AG08396 (cell line): ENCODE measurements at places on chromosomes 11 and 22.

DNA sequence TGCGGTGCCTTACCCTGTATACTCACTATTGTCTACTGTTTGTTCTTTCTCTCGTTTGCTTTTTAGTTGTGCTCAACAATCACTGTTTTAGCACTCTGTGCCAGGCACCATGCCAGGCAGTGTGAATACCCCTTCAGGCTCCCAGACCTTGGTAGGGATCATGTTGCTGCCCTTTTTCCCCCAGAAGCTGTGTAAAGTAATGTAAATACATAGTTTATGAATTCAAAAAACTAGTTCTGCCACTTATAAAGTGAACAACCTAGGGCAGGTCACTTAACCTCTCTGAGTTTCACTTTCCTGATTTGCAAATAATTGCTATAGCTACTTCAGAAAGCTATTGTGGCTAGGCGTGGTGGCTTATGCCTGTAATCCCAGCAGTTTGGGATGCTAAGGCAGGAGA, 81.0 kb upstream of the CTSC start:
- no peak for DNase-seq

DNA sequence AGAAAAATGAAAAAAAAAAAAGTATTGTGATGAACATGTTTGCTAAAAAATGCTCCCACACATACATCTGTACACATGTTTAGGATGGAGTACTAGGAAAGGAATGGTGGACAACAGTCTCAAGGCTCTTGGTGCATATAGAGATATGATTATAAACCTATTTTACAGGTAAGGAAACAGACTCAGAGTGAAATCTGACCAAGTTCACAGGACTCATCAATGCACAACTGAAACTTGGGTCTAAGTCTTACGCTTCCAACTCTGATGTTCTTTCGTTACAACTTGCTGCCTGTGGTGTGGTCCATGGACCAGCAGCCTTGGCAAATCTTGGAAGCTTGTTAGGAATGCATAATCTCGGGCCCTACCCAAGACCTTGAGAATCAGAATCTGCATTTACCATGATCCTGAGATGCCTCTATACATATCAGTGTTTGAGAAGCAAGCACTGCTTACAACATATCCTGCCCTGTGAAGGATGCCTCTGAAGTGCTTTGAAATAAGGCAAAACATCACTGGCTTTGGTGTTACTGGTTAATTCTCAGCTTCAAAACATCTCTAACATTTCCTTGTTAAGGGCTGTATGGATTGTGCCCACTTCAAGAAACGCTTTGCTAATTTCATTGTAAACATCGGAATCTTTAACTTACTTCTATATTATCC, 39.9 kb upstream of the NUP160 start:
- DNase-seq = no peak

DNA sequence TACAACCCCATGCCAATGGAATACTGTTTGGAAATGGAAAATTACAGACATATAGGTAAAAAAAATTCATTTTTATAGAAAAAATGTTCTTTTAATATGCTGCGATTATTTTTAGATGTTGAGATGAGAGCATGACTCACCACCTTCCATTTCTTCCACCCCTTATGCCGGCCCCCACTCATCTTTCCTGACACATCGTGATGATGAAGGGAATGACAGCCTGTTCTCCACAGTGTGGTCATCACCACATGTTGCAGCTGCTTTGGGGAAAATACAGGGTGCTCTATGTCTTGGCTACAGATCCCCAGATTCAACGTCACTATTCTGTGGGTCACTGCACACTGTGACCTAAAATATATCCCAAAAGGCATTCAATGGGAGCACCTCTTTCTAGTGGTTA, 916.2 kb downstream of the METTL15 start:
- no peak for DNase-seq

DNA sequence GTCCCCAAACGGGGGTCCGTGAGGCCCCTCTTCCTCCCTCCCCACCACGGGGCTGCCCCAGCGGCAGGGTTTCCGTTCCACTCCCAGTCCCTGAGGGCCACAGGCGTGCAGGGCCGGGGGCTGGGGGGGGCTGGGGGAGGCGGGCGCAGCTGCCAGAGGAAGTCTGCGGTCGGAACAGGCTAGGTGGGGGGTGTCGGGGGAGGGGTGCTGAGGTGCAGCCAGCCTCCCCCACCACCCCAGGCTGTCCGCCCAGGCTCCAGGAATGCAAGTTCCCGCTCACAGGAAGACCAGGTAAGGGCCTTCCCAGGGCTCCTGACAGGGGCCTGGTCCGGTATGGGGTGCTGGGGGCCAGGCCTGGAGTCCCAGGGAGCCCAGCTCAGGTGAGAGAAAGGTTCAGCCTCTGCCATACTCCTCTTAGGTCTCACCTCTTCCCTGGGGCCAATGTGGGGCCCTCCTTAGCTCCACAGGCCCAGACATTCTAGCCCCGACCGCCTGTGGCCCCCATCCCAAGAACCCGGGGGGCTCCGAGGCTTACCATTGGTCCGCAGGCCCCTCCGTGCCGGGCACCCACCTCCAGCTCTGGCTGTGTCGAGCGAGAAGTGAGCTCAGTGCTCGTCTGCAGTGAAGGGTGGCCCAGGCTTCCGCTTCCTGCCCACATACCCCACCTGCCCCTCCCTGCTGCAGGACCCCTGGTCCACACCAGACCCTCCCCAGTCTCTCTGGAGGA, at the start of gene PTPRCAP:
TSS of gene PTPRCAP (minus strand) at position 601 of the 727 bp plus-strand sequence. CDS start at position 538, 63 bp downstream.
- DNase-seq = no peak

- no peak for DNase-seq
Observed at GRCh38 chr22:31977939-31978338, 33.6 kb downstream of the YWHAH start.

GRCh38 chr11:103878646-103879045, 157.8 kb upstream of the DDI1 start:
- no peak for DNase-seq

- no peak for DNase-seq
Observed at GRCh38 chr11:101817581-101817980, 97.2 kb upstream of the CEP126 start.

DNA sequence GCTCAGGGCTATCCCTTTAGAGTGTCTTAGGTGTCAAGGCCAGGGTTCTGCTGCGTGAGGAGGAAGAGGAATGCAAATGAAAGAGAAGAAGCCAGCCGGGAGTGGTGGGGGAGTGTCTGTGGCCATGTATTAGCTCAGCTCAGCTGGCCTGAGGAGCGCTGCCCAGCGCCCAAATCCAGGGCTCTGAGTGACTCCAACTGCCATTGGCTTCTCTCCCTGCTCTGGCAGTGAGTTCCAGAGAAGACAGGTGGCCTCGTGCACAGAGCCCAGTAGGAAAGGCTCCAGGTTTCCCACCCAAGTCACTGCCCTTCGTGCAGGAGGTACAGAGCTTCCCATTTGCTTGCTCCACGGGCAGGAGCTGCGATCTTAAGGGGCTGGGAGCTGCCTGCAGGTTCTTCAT, 302.0 kb downstream of the KIRREL3 start:
- no peak for DNase-seq

DNA sequence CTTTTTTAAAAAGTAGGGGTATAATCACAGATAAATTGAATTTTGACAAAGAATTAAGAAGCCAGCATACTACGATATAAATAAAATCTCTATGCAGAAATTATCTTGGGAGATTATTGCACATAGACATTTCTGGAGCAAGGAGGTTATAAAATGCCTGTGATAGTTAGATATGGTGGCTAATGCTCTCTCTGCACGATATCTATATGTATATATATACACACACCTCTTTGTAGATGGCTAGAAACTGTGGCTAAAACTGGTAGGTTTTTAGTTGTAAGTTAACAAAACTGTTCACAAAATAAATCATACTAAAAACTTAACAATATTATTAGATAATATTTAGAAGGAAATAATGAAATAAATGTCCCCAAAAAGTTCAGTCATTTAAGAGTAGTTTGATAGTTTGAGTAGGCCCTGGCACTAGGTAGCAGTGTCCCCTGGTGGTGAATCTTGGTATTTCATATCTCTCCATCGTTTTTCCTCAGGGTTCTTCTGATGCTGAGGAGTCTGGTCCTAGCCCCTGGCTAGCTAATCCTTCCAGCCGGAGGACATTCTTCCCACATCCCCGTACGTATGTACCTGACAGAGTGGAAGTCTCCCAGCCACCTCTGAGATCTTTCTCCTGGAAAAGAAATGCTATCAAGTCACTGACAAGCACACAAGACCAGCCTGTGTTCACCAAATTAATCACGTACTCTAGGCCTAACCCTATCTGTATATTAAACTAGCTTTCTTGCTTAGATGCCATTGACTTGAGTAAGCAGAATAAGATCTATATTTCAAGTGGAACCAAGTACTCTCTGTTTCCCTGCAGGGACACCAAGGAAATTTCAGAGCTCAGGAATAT, 32.2 kb downstream of the ART5 start:
- peak; percentile 61 for DNase-seq
